GM23338 (cell line): ENCODE measurements at places on chromosomes 3 and 15.
A peak's percentile ranks its signal among the peaks of the same experiment; 100 is the strongest.

DNA sequence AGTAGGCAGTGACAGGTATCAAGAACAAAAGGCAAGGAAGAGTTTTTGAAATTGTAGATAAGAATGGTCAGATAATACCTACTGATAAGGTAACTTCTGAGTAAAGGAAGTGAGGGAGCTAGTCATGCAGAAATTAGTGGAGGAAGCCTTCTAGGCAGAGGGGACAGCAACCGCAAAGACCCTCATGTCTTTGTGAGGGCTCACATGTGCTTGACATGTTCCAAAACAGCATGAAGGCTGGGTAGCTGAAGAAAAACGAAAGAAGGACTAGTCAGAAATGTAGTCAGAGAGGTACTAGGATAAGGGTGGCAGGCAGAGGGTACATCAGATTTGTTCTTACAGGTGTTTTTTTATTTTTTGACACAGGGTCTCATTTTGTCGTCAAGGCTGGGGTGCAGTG lies 5.3 kb downstream of the SIN3A start:
- no peak for DNase-seq

- DNase-seq, result no peak
Measured at GRCh38 chr15:42034628-42035434, 14.0 kb upstream of the PLA2G4E start.

- peak; percentile 70 for DNase-seq
Measured at GRCh38 chr3:32237670-32238452, 619 bp upstream of the CMTM8 start.

DNA sequence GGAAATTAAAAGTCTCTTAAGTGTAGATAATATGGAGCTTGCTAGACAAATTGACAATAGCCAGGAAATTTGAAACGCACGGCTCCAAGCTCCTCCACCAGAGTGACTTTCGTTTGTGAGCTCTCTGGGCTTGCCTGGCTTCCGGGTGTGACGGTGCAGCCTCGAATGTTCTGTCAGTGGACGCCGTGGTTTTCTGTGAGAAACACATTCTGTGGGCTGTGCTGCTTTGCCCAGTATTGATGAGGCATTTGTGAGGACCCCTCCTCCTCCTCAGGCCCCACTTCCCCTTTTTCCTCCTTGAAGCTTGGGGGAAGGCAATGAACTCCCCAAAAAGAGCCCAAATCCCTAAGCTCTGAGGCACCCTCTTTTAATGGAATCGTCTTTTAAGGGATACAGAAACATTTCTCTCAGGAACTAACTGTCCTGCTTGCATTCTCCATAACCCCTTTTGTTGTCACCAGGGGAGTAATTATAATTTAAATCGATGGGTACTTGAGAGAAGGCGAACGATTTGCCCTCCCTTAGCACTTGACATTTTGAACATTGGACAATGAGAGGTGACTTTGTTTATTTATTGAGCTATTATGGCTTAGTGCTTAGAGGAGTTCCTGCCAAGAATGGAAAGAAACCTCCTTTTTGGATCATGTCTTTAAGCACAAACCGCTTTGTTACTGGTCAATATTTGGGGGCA lies 40.8 kb downstream of the POLR2M start:
- DNase-seq, result peak; percentile 27

- DNase-seq, result no peak
Measured at GRCh38 chr3:66536791-66537190, 36.0 kb upstream of the LRIG1 start.
